ENCODE measurements at places on chromosomes 7 and 10.

DNA sequence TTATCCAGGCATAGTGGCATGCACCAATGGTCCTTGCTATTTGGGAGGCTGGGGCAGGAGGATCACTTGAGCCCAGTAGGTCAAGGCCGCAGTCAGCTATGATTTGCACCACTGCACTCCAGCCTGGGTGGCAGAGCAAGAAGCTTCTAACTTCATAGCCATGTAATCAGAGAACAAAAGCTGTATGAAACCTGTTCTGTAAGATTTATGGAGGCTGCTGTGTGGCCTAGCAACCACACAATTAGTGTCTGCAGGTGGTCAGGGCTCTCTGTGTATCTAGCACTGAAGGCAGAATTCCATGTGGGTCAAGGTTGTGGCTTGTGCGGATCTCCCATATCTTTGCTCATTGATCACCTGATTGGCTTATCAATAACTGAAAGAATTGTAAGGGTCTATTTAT lies 221.5 kb upstream of the FOXK1 start:
- DNase-seq, result no peak

GRCh38 chr10:114703377-114704107 lies 45.5 kb upstream of the ABLIM1 start:
- no peak for DNase-seq

- no peak for DNase-seq
These were observed 229.0 kb upstream of the STK17A start for GRCh38 chr7:43353902-43354301.

DNA sequence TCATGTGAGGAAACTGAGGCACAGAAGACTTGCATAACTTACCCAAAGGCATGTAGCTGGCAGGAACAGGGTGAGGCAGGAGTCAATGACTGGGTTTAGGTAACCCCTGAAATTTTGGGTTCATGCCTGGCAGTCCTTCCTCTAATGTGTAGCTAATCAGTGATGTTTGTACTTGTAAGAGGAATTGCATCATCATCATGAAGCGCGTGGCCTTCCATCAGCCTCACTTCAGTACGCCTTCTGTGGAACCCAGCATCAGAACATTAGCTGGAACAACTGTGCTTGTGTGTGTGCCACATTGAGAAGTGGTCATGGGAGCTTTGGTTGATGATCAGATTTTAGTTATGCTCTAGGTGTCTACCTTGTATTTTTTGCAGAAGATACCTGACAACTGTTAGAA lies 18.2 kb upstream of the STMP1 start:
- DNase-seq, result no peak

DNA sequence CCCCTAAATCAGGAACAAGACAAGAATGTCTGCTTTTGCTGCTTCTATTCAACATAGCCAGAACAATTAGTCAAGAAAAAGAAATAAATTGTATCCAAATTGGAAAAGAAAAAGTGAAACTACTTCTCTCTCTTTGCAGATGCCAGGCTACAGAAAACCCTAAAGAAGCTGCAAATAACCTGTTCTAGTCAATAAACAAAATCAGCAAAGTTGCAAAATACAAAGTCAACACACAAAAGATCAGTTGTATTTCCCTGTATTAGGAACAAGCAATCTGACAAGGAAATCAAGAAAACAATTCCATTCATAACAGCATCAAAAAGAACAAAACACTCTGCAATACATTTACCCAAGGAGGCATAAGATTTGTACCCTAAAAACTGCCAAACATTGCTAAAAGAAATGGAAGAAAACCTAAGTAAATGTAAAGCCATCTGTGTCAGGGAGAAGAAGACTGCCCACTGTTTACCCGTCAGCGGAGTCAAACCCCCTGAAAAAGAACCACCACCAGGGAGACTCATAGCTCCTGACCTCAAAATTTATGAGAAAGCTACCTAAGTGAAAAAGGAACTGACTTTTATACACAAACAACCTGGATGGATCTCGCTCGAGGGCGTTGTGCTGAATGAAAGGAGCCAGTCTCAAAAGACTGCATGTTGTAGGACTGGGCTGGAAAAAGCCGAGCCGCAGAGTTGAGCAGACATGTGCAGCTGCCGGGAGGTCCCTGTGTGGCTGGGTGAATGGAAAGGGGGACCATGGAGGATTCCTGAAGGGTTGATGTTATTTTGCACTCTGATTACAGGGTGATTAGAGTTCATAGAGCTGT lies 263.1 kb downstream of the MAD1L1 start:
- DNase-seq, result no peak

DNA sequence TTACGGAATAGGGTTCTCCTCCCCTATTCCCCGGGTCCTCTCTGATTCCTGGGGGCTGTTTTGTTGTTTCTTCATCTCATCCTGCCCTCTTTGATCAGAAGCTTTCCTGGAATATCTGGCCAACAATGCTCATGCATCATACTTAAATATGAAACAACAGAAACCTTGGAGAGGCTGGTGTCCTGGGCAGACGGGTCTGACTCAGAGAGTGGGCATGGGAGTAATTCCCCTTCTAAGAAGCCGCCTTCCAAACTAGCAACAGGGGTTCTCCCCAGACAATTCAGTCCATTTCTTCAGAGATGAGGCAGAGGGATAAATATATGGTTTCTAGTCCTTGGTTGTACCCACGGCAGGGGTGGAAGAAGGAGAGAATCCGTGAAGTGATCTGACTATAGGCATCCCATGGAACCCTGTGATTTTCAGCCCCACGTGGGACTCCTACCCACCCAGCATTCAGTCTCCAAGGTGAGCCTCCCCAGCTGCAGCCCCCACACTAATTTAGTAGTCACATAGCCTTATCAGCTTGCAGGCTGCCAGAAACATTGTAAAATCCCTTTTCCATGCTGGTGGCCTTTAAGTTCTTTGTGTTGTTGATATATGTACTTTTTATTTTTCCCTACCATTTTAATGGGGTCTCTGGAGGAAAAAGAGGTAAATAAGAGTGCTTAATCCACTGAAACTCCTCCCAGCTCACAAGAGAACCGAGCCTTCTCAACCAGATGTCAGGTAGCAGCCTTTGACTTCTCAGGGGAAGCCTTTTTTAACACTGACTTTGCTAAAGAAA lies 119.2 kb downstream of the SFMBT2 start:
- no peak for DNase-seq

DNA sequence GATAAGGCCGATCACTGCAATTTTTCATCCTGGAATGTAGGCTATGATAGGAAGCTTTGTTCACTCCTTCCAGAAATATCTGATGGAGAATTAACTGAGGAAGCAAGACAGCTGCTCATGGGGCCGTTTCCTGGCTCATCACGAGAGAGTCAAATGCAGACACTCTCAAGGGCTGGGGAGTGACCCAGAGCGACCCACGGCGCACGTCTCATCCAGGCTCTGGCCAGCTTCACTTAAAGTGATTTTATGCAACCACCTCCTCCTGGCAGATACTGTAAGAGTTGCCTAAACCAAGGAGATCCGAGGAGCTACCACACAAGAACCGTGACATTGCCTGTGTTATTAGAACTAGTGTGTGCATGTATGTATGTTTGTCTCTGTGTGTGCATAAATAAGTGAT lies 530.8 kb downstream of the TCERG1L start:
- DNase-seq, result no peak

DNA sequence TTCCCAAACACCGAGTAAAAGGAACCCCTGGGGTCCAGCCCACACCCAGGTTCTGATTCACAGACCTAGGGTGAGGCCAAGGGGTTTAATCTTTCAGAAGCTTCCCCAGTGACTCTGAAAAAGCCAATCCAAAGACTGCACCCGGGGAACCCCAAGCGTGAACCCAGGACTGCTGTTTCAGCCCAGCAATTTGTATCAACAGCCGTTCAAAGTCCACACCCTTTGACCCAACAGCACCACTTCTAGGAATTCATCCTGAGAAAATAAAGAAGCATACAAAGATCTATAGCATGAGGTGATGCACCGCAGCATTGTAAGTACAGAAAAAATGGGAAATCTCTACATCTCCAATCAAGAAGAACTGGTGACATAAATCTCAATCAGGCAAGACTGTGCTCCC lies 24.4 kb downstream of the DLG5 start:
- DNase-seq, result no peak

GRCh38 chr10:129560361-129560760 lies 93.3 kb downstream of the MGMT start:
- DNase-seq, result no peak

- no peak for DNase-seq
These were observed 8.3 kb upstream of the RHOBTB1 start for GRCh38 chr10:60952067-60952845.

- DNase-seq, result no peak
These were observed 35.4 kb upstream of the INHBA start for GRCh38 chr7:41738336-41738735.

GRCh38 chr7:105974471-105974870 lies 11.4 kb downstream of the CDHR3 start:
- no peak for DNase-seq

DNA sequence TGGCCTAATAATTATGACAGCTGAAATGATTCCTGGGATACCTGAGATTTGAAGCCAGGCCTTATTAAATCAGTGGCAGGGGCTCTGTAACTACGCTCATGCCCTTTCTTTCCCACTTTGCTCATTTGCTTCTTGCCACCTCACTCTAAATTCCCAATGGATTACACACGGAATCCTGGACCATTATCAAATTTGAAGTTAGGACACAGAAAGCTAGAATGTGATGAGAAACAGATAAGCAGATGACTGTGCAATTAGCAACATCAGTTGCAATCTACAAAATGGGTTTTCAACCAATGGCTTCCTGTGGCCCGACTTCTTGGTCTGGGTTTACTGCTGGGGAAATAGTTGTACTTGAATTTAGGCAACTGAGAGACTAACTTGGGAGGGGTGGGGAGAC lies 374.3 kb downstream of the INHBA start:
- DNase-seq, result no peak

DNA sequence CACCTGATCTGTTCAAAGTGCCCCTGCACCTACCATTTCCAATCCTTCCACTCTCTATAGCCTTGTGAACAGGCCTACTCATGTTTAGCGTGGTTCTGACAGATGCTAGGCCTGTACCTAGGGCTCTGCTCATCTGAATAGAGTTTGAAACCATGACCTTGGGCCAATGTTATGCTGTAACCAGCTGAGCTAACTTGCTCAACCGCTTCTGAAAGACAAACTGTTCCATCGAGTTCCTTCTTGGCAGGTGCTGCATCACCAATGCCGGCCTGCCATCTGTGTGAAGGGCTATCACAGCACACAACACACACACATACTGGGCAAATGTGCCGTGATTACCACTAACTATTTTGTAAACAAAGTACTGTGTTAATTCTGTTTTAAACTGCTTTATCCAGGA lies 419.0 kb upstream of the GALNT17 start:
- DNase-seq, result no peak

- DNase-seq, result no peak
These were observed 110.6 kb downstream of the RAB11FIP2 start for GRCh38 chr10:117936141-117936540.

DNA sequence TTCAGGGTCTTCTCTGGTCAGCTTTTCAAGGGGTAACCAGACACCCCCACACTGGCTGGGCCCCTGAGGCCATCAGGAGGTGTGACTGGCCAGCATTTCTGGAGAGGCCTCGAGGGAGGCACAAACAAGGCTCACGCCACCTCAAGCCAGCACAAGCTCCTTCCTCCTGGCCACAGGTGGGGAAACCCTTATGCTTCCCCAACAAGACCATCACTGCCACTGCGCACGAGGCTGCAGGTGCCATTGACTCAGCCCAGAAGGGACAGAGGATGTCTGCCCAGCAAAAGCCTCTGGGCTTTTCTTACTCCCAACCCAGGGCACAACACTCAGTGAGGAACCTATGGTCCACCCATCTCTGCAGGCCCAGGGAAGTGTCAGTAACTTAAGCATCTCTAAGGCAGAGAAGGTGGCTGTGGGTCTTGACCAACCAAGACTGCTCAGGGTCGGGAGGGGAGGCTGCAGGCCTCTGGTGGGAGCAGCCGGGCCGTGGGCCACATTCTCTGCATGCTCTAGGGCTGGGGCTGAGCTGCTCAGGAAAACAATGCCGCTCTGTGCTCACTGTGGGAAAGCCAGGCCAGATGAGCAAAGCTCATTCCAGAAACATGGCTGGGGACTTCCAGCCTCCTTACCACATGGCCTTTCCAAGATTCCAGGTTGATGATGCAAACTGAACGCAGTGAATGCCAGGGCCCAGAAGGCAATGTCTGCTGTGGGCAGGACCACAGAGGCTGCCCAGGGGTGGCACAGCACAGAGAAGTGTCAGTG lies 24.2 kb upstream of the RASSF4 start:
- DNase-seq, result peak; percentile 81

DNA sequence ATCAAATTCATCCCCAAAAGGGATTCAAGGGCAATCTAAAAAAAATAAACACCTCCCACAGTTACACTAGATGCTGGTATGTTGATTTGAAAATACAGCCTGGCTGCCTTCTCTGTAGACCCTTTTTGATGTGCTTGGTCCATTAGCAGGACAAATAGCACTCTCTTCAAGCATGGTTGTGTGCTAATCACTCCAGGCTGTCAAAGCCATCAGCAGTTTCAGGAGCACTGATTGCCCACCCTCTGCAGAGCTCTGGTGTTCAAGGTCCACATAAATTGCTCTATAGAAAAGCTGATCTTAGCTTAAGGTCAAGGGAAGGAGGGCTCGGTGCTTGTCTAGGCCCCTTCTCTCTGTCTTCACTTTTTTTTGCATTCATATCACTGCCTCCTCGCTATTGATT lies 35.4 kb downstream of the PRR15 start:
- no peak for DNase-seq

GRCh38 chr7:47373871-47374451 lies 207.9 kb downstream of the TNS3 start:
- DNase-seq, result no peak

DNA sequence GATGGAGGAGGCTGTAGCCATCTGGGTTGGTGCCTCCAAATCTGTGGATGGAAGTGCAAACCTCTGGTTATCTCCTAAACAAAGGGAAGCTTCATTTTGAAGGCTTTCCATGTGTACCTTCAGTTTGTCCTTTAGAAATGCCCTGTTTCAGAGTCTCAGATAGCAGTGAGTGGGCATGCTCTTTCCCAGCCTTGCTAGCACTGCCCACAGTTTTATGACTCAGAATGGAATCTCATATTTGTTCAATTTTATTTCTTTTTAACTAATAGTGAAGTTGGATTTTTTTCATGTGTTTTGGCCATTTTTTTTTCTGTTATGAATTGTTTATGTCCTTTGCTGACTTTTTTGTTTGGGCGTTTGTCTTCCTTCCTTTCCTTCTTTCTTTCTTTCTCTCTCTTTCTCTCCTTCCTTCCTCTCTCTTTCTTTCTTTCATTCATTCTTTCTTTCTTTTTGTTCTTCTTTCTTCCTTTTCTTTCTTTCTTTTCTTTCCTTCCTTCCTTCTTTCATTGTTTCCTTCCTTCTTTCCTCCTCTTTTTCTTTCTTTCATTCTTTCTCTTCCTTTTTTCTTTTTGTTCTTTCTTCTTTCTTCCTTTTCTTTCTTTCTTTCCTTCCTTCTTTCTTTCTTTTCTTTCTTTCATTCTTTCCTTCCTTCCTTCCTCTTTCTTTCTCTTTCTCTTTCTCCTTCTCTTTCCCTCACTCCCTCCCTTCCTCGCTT lies 25.6 kb downstream of the PRF1 start:
- DNase-seq, result no peak

DNA sequence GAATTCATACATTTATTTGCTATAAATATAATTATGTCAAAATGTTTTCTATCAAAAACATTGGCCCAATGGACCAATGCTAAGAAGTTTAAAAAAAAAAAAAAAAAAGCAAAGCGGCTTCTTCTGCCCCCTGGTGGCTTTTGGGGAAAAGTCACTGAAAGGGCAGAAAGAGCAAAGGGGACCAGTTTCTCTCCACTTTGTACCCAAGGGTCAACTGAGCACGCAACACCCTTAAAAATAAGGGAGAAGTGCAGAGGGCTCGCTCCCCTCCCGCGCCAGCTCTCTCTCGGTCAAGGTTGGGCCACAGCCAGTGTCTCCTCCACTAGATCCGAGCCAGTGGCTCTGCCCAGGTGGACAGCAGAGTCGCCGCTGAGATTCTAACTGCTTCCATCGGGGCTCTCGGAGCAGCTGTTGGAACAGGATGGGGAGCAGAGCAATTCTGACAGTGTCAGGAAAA lies 136.4 kb upstream of the FGFR2 start:
- DNase-seq, result peak; percentile 46
